Suppressor macrophage treated with lipopolysaccharide for 1 hour (primary cell): ENCODE measurements at places on chromosomes 6 and 20.

- peak; percentile 76 for DNase-seq
Observed at GRCh38 chr6:34343806-34344205, 48.7 kb downstream of the NUDT3 start.

DNA sequence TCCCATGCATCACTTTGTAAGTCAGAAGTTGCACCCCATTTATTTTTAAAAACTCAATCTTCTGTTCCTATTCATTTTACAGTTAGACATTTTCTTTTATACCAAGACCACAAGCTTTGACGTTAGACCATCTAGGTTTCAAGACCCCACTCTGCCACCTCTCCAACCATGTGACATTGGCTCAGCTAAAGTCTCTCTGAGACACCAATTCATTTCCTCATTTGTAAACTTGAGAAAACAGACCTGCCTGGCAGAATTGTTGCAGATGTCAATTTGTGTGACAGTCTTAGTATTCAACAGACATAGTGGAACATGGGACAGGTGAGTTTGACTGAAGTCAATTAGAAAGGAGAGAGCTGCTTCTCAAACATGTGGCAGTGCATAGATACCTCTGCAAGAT, 55.6 kb upstream of the CSE1L start:
- DNase-seq: no peak

- DNase-seq: no peak
Observed at GRCh38 chr20:3510110-3510509, 39.3 kb downstream of the ATRN start.

DNA sequence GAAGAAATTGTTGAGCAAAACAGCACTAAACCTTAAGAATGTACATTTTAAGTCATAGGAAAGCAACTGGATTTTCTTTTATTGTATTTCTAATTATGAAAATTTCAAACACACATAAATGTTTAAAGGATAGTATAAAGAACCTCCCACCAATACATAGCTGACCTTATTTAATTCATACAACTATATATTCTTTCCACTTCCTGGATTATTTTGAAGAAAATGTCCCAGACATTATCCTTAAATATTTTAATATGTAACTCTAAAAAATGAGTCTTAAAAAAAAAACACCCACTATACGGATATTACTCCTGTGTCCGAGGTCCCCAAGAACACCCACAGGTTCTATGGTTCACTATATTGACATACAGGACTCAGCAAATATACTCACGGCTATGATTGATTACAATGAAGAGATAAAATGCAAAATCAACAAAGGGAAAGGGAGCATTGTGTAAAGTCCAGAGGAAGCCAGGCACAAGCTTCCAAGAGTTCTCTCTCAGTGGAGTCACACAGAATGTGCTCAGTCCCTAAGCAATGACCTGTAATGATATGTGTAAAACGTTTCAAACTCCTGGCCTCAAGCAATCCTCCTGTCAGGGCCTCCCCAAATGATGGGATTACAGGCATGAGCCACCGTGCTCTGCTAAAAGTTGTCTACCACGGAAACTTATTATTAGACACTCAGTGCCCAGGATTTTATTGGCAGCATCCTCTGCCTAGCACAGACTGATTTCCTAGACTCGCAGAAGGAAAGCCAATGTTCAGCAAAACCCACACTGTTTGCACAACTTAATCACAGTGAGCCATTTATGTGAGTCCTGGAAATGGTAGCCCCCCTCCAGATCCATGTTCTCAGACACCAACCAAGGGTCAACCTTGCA, 23.2 kb downstream of the GLYATL3 start:
- DNase-seq: no peak

- DNase-seq: no peak
Observed at GRCh38 chr6:150739711-150740349, 125.7 kb upstream of the MTHFD1L start.
